ENCODE measurements at places on chromosomes 1 and 21. TPM values are rescaled to one million over a fixed set of nuclear protein-coding genes. Genes with fewer than 3 reads are reported as not detected.
A peak's percentile ranks its signal among the peaks of the same experiment; 100 is the strongest.

DNA sequence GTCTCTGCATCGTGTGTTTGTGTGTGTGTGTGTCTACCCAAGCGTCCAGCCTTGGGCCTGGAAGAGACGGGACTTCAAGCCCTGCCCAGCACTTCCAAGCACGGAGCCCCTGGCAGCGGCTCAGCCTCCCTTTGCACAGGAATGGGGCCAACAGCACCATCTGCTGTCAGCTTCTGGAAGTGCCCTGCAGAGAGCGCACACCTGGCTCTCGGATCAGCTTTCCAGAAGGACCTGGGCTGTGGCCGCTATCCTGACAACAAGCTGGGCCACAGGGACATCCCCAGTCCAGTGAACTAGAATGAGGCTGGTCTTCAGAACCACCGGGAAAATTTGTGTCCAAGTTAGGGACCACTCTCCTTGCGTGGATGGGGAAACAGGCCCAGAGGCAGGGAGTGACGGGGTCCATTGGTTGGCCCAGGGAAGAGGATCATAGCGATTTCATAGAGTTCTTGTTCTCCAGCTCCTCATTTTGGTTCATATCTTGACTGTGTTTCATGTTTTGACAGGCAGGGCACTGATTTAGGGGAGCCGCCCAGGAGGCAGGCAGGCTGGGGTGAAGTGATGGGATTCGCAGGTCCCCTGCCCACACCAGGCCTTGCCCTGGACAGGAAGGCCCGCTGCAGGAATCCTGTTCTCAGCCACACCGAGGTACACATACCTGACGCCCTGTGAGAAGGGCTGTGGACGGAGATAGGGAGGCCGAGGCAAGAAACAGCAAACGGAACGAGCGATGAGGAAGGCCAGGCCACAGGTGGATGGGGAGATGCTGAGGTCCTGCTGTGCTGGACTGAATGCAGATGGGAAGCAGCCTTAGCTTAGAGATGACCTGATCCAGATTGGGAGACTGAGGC, 38.4 kb downstream of the TAS1R2 start:
- no peak overlapping the region for H3K4me3 ChIP-seq
- no peak overlapping the region for H3K27ac ChIP-seq
- peaks cover 3% of the 10 kb centered on the region for H3K27me3 ChIP-seq
- DNase-seq: peak; percentile 80

DNA sequence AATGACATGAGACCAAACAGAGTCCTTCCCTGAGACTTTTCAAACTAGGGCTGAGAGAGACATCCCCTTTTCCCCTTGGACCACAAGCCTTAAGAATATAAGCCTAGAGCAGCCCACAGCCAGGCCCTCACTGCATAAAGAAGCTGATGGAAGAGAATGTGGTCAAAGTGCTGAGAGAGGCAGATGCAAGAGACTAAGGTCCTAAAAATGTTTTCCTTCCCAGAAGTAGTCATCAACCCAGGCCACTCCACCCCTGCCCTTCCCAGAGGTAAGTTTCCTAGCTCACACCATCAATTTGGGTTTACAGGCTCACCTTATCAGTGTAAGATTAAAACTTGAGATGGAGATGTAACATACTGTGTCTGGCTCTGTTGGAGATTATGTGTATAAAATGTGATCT, 58.2 kb downstream of the BCAR3 start:
- H3K4me1 ChIP-seq: peaks cover 7% of the 10 kb centered on the region
- H3K36me3 ChIP-seq: no peaks in the 10 kb centered on the region
- H3K27me3 ChIP-seq: no peaks in the 10 kb centered on the region

GRCh38 chr21:46294647-46295176, 8.6 kb downstream of the YBEY start:
- H3K4me3 ChIP-seq: no peak overlapping the region
- no peak for DNase-seq
- H3K36me3 ChIP-seq: no peaks in the 10 kb centered on the region
- no peaks in the 10 kb centered on the region for H3K27me3 ChIP-seq
- H3K4me1 ChIP-seq: peaks cover 8% of the 10 kb centered on the region

DNA sequence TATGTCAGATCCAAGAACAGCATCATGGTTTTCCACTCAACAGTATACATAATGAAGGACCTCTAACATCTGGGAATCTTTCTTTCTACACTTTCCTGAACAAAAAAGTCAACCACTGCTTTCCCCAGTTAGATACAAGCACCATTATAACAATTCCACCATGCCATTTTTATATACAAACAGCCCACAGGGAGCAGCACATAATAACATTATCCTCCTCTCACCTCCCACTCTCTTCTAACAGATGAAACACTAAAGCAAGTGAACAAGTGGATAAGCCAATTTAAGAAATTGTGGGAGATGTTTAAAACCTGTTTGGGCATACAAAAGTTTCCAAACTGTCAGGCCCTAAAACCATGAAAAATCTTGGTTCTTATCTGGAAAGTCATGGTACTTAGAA, 29.4 kb upstream of the PRRC2C start:
- H3K4me3 ChIP-seq: no peak overlapping the region
- H3K36me3 ChIP-seq: no peaks in the 10 kb centered on the region
- DNase-seq: no peak
- no peak overlapping the region for H3K27ac ChIP-seq

DMBX1 gene
- not detected for total RNA-seq

- no peaks in the 10 kb centered on the region for H3K36me3 ChIP-seq
- no peak overlapping the region for H3K4me3 ChIP-seq
- no peaks in the 10 kb centered on the region for H3K4me1 ChIP-seq
- H3K27me3 ChIP-seq: no peaks in the 10 kb centered on the region
These were observed 512.7 kb upstream of the ZRANB2 start for GRCh38 chr1:71593523-71593922.

CSF3R gene
- 81.3 TPM for total RNA-seq

C1orf87 gene
- not detected for total RNA-seq

DNA sequence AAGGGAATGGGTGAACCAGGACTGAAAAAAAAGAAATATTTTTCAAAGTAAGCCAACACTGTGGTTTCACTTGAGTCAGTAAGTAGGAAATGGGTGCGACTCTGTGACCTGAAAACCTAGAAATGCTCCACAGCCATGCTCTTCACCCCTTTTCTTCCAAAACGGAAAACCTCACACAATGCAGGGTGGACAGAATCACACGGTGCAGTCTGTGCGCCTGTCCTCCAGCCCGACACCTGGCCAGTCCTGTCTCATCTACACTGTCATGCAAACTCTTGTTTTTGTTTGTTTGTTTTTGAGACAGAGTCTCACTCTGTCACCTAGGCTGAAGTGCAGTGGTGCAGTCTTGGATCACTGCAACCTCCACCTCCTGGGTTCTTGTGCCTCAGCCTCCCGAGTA, 53.3 kb downstream of the B3GALT5 start:
- H3K36me3 ChIP-seq: no peaks in the 10 kb centered on the region
- no peak overlapping the region for H3K4me3 ChIP-seq
- no peaks in the 10 kb centered on the region for H3K27me3 ChIP-seq
- no peak overlapping the region for H3K27ac ChIP-seq
- no peak for DNase-seq
- H3K4me1 ChIP-seq: no peaks in the 10 kb centered on the region

- DNase-seq: no peak
- H3K36me3 ChIP-seq: no peaks in the 10 kb centered on the region
These were observed 9.7 kb upstream of the KIRREL1 start for GRCh38 chr1:157983787-157984186.

DNA sequence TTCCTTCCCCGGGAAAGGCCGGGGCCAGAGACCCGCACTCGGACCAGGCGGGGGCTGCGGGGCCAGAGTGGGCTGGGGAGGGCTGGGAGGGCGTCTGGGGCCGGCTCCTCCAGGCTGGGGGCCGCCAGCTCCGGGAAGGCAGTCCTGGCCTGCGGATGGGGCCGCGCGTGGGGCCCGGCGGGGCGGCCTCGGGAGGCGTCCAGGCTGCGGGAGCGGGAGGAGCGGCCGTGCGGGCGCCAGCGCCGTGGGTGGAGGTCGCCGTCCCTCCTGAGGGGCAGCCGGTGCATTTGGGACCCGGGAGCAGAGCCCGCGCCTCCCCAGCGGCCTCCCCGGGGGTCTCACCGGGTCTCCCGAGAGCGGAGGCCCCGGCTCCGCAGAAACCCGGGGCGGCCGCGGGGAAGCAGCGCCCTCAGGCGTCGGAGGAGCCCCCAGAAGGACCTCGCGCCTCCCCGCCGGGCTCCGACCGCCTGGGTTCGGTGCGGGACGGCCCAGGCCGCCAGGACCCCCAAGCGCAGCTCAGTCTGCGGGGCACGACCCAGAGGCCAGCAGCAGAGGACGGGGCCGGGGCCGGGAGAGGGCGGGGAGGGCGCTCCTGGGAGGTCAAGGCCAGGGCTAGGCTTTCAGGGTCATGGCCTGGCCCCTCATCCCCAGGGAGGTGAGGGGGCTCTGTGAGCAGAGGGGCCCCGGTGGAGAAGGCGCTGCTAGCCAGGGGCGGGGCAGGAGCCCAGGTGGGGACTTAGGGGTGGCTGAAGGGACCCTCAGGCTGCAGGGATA, 7.2 kb upstream of the SLX9 start:
- H3K36me3 ChIP-seq: no peaks in the 10 kb centered on the region
- no peaks in the 10 kb centered on the region for H3K27me3 ChIP-seq
- DNase-seq: peak; percentile 56
- no peak overlapping the region for H3K27ac ChIP-seq
- peaks cover 22% of the 10 kb centered on the region for H3K4me1 ChIP-seq
- no peak overlapping the region for H3K4me3 ChIP-seq

PLXNA2 gene
- total RNA-seq: 9.2 TPM

- no peak overlapping the region for H3K27ac ChIP-seq
- peaks cover 3% of the 10 kb centered on the region for H3K27me3 ChIP-seq
- H3K4me3 ChIP-seq: no peak overlapping the region
- H3K4me1 ChIP-seq: no peaks in the 10 kb centered on the region
- H3K36me3 ChIP-seq: no peaks in the 10 kb centered on the region
These were observed 157.6 kb downstream of the VAV3 start for GRCh38 chr1:107807405-107807804.

GRCh38 chr1:33791251-33791650, 72.6 kb upstream of the HMGB4 start:
- H3K27ac ChIP-seq: no peak overlapping the region
- H3K4me1 ChIP-seq: no peaks in the 10 kb centered on the region
- no peaks in the 10 kb centered on the region for H3K36me3 ChIP-seq
- H3K27me3 ChIP-seq: peaks cover 3% of the 10 kb centered on the region

VHLL gene
- 0.67 TPM for total RNA-seq

- no peaks in the 10 kb centered on the region for H3K27me3 ChIP-seq
- no peak overlapping the region for H3K27ac ChIP-seq
- H3K4me3 ChIP-seq: no peak overlapping the region
- no peak for DNase-seq
- peaks cover 6% of the 10 kb centered on the region for H3K4me1 ChIP-seq
These were observed 9.0 kb downstream of the FAM20B start for GRCh38 chr1:179034720-179035119.

TRABD2B gene
- total RNA-seq: 2.6 TPM

MUL1 gene
- 9.5 TPM for total RNA-seq

GRCh38 chr21:43322805-43323204, 104.1 kb downstream of the SIK1 start:
- no peaks in the 10 kb centered on the region for H3K36me3 ChIP-seq
- peak overlapping the region; percentile 27 for H3K27ac ChIP-seq
- DNase-seq: no peak
- H3K4me3 ChIP-seq: no peak overlapping the region

DNA sequence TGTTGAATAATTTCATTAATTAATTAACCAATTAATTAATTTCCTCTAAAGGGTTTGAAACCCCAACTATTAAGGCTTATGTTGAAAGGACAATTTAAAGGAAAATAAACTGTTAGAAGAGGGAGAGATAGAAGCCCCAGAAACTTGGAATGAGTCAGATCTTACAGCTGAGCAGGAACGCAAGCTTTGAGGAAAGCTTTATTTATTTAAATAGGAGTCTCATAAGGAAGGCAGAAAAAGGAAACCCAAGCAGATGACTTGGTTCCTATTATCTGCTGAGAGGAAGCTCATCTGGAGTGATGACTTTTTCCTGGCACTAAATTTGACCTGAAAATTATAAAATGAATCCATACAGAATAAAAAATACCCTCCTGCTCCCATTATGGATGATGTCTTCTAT, 105.1 kb downstream of the ROR1 start:
- H3K27ac ChIP-seq: no peak overlapping the region
- H3K4me3 ChIP-seq: no peak overlapping the region
- DNase-seq: no peak

DNA sequence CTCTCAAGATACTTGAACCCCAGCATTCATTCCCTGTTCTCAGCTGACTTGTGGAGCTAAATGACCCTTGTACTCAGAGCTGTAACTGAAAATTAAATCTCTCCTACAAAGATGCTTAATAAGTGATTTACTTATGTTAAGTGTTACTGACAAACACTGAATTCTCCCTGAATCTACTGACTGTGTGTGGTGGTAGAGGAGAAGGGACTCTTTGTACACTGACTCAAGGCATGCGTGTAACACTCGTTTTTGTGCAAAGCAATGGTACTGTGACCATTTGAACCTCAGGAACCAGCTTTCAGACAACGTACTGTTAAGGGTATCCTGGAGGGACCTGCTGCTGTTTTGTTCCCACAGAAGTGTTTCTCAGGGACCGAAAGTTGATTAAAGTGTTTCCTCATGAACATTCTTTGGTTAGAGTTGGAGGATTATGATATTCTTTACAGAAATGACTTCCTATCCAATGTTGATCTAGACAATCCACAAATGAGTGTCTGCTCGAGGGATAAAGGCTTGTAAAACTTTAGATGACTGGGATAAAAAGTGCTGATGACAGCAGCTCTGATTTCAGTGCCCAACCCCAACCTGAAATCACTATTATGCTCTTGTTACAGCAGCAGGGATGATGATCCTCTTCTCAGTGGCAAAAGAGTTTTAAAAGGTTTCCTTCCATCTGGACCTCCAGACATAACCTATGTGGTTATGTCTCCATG, 12.8 kb downstream of the RGL1 start:
- H3K4me3 ChIP-seq: no peak overlapping the region
- H3K36me3 ChIP-seq: no peaks in the 10 kb centered on the region
- H3K4me1 ChIP-seq: peaks cover 1% of the 10 kb centered on the region
- H3K27me3 ChIP-seq: no peaks in the 10 kb centered on the region
- H3K27ac ChIP-seq: no peak overlapping the region
- no peak for DNase-seq

DNA sequence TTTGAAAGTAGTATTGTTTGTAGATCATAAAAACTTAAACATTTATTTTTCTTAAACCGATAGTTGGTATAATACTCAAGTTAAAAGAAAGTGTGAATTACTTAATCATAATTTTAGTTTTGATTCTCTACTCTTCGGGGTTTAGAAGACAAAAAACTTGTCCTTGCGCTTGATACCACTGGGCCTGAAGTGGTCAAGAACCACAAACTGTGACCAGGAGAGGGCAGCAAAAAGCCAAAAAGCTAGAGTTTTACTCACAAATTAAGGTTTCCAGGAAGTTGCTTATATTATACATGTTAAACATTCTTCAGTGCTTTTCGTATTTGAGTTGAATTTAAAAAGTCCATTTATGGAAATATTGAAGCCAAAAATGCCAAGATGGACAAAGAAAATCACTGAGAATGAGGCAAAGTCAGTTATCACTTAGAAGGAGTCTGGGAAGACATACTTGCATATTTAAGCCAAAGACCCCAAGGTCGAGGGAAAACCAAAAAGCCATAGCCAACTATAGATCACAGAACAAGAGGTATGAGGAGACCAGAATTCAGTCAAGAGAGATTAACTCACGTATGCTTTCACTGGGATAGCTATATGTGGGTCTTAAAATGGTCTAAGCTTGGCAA, 34.2 kb downstream of the EFCAB7 start:
- H3K27me3 ChIP-seq: no peaks in the 10 kb centered on the region
- H3K36me3 ChIP-seq: no peaks in the 10 kb centered on the region
- H3K4me3 ChIP-seq: no peak overlapping the region
- no peak for DNase-seq

All from liver (tissue), 10 donors.